ENCODE measurements at places on chromosomes 16 and 17.

- DNase-seq = no peak
These were observed 2.8 kb downstream of the TOB1 start for GRCh38 chr17:50863221-50863843.

DNA sequence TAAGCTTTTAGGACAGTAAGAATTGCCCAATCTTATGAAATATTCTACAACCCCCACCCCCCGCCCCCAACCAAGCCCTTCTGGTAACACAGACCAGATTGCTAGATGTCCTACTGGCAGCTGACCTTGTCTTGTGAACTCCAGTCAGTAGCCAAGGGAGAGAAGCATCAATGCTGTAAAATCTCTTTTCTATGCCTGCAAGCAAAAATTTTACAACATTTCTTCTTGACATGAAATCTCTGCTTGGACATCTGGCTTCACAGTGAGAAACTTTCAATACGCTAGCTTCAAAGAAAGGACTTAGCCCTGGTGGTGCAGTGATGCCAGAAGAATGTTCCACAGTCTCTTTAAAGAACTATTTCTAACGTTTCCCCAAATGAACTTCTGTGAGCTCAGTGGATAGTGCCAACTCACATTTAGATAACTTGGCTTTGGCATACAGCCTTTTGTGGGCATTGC is 169.3 kb upstream of the AXIN2 start:
- DNase-seq = no peak

DNA sequence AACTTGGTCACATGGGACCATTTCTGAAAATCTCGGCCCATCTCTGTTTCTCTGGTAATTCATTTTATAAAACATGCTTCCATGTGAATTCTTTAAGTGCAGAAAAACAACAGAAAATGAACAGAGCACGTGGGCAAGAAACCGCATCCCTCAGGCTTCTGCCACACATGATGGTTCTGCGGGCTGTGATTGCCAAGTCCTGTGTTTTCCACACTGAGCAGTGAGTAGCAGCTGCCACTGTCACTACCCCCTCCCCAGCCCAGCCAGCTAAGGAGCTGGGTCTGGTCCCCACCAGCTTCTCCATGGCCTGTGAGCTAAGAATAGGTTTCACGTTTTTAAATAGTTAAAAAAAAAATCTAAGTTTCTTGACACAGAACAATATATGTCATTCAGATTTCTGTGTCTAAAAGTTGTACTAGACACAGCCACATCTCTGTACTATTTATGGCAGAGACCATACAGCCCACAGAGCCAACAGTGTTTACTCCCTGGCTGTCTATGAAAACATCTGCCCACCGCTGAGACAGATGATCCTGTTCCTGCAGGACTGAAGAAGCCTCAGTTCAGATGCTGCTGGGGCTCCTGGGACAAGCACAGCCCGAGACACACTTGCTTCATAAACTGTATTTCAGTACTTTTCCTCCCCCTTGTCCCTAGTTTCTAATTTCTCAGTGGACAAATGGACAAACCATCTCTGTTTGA is 41.5 kb downstream of the USP22 start:
- DNase-seq = no peak

DNA sequence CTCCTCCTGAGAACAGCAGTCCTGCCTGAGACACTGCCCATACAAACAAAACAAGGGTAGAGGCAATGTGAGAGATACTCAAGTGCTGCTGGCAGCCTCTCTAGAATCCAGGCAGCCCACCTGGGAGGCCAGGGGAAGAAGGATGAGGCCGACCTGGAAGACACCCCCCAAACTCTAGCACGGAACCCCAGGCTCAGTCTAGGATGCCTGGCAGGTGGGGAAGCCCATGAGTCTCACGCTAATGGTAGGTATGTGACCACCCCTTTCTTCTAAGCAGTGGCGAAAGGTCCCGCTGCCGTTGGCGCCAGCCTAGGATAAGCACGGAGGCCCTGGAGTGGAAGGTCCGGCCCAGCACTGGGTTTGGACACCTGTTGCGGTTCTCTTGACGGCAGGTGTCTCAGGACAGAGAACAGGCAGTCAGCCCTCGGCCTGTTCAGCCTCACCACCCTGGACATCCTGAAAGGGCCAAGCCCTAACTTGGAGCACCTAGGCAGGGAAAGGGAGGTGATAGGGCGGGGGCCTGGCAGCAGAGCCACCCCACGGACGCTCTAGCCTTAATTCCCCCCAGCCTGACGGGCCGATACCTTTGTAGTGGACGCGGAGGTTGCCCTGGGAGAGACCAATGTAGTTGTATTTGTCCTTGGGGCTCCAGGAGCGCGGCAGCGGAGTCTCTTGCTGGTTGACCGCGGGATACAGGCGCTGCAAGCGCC is 487 bp downstream of the RANBP10 start:
- DNase-seq = no peak

DNA sequence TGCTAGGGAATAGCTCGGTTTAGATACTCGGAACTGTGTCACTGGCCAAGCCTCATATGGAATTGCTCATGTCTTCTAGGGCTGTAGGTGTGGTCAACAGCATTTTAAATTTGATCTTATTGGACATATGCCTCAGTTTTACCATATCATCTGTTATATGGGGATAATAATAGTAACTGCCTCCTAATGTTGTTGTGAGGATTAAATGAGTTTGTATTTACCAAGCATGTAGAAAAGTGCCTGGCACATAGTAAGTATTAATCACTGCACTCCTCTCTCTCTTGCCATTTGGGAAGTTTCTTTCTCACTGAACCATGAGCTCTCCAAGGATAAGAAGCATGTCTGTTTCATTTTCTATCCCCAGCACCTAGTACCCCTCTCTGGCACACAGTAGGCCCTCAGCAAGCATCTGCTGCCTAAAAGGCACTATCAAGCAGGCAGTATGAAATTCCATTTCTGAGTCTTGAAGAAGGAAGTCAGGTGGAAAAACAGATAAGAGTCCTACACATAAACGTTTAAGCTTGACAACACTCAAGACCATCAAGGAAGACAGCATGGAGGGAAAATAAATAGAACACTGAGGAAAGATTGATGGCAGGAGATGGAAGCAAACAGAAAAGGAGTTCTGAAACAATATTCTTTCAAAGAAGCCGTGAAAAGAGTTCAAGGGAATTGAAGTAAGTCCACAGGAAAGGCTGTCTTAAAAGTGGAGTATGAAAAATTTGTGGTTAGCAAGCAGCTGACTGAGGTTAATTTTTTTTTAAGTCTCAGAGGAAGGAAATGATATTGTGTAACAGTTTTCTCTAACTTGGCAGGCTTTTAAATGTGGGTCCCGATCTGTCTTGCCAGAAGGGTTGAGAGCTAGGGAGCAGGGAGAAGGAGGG is 2.2 kb upstream of the ATP6V0A1 start:
- no peak for DNase-seq

DNA sequence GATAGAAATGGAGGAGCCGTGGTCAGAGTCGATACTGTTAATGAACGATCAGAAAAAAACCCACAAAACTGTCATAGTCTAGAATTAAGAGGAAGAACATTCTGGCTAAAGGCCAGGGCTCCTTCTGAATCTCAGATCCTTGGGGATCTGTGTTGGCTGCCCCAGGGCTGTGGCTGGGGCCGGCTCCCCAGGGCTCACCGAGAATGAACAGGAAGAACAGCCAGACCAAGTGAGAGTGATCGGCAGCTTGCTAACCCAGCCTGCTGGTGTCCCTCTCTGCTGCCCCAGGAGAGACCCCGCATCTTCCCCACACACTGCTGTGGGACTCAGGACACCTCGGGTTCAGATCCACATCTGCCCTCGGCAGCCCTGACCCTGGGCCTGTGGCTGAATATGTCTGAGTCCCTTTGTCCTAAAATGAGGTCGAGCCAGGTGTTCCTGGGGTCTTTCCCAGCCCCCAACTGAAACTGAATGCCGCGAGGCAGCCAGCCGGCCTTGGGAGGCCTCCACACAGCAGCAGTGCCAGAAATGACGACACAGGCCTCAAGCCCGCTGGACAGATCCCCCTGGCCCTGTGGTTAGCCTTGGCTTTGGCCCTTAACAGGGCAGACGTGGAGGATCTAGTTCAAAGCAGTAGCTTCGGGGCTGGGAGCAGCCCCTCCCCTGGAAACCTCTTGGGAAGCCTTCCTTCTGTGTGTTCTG is 23.9 kb upstream of the CLEC18A start:
- no peak for DNase-seq

DNA sequence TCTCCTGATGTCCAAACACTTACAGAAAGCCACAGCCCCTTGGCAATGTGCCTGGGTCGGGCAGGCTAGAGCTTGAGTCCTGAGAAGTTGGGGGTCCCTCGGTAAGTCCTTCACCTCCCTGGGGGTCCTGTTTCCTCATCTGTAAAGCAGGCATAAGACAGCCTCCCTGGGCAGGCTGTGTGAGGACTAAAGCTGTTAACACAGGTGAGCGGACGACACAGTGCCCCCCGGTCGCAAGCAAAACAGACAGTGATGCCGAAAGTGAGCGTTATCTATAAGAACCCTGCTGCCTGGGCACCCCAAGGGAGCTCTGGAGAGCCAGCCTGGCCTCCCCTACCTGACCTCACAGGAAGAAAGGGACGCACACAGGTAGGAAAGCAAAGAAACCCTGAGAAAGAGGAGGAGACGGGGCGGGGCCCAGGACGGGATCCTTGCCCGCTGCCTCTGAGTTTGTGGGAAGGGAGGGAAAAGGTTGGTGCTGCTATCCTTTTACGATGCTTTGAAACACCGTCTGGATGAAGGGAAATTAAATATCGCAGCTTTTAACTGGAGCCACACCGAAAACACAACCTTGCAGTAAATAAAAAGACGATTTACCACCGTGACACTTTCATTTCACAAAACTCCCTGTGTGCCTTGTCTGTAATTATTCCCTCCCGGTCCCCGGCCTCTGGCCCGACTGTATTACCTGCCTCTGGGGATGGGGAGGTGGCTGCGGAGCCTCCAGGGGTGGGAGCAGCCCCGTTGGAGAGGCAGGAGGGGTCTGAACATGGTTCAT is 67.1 kb downstream of the ENGASE start:
- DNase-seq = no peak

- DNase-seq = no peak
These were observed 58.2 kb upstream of the CBX4 start for GRCh38 chr17:79897243-79898063.

DNA sequence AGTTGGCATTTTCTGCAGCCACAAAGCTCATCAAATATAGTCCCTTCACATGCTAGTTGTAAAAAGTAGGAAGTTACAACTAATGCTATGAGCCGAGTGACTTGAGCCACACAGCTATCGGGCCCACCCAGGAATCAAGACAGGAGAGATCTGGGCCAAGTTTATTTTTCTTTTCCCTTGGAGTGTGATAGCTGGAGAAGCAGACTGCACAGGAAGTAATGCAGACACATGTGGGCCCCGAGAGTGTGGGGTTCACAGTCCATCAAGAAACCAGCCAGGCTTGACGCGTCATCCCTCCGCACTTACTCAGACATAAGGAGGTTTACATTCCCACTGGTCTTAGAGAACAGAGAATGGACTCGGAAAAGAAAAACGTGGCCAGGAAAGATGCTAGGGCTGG is 403.1 kb upstream of the CDH11 start:
- no peak for DNase-seq

DNA sequence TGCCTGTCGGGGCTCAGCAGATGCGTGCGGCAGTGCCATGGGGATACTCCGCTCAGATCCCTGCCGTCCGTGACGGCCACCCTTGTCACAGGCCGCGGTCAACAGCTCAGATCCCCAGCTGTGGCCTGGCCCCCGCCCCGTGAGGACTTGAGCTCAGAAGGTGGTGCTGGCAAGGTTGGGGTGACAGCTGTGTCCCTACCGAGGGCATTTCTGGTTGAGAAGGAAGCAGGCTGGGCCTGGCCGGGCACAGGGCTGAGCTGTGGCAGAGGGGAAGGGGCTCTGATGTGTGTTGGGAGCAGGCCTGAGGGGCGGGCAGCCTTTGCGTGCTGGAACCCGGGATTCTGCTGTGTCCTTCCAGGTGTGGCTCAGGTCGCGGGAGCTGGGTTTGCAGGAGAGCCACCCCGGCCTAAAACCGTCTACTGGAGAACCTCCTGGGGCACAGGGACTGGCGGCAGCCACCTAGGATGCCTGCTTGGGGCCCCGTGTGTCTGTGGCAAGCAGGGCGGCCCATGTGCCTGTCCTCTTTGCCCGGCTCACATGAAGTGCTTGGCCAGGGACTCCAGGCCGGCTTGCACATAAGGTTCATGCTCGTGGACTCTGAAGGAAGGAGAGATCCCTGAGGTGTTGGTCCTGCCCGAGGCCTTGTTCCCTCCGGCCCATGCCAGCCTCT is 5.1 kb downstream of the UBE2I start:
- DNase-seq = no peak

DNA sequence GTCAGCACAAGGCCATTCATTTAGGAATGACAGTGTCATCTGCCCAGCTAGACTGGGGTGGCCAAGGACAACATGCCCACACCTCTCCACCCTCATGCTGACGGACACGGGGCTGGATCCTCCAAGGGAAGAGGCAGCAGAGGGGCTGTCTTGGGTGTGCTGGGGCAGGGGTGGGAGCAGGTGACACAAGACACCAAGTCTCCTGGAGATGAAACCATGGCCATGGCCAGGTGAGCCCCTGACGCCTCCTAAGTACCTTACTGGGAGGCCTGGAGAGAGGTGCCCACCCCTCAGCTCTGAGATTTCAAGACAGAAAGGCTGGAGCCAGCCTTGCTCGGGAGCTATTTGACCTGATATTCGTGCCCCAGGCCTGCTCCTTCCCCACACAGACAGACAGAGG is 9.0 kb upstream of the RASD1 start:
- no peak for DNase-seq

GRCh38 chr16:87499189-87499486 is 6.3 kb upstream of the ZCCHC14 start:
- DNase-seq = no peak

GRCh38 chr17:74276541-74277009 is 2.5 kb downstream of the DNAI2 start:
- no peak for DNase-seq

DNA sequence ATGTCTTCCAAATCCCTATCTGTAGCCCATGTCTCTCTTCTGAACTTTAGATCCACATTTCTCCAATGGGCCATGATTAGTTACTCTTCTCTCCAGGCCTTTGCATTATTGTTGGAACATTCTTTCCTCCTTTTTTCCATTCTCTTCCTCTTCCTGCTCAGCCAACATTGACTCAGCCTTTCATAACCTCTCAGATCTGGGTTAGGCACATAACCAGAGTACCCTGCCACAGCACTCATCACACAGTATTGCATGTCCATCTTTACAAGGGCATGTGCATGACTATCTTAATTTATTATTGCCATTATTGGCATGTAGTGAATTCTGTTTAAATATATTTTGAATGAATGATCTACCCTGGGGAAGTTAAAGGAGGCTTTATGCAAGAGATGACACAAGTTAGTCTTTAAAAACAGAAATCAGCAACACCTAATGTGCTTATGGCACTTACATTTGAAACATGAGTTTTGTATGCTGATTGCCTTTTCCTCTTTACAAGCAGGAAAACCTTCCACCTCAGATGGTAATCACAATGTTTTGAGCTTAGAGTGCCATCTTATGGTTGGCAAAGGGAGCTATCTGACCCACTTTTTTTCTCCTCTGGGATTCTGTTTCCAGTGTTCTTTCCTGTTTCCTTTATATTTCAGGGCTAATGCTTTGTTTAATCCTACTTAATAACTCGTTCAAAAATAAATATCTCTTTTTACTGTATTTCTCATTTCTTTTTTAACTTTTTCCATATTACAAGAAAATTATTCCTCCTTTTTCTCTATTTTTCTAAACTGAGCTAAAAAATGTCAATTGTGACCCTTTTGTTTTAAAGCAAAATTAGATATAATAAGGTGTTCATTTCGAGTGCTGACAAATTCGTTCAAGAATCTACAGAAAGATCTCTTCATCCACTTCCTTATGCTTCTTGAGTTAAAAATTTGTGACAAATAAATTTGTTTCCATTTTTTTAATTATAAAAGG is 151.0 kb upstream of the RBL2 start:
- DNase-seq = no peak
